ENCODE measurements at places on chromosomes 7 and 10.
A peak's percentile ranks its signal among the peaks of the same experiment; 100 is the strongest.

DNA sequence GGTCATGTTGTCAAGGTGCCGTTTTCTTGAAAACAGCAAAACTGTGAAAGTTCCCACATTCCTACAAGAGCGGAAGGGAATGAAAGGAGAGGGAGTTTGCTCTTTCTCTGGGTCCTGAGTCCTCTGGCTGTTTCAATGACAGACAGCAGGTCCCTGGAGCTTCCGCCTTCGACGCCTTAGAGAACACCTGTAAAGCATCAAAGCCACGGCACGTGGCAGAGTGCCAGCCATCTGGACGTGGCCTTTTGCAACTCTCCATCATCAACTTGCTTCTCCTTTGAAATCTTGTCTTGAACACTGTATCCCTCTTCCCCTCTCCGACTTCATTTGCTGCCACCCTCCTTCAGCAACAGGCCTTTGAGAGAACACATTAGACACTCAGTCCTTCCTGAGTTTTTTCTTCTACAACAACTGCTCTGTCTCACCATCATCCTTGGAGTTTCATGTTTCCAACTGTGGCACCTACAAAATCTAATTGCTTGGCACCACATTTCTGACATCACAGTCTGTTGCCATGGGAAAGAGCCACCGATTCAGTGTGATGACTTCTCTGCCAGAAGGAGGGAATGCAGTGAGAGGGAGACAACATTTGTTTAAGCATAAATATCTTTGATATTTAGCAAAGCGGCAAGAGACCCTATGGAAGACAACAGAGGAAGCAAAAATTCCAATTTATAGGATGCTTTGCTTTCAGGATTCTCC, 204.9 kb upstream of the PTER start:
- DNase-seq: no peak

DNA sequence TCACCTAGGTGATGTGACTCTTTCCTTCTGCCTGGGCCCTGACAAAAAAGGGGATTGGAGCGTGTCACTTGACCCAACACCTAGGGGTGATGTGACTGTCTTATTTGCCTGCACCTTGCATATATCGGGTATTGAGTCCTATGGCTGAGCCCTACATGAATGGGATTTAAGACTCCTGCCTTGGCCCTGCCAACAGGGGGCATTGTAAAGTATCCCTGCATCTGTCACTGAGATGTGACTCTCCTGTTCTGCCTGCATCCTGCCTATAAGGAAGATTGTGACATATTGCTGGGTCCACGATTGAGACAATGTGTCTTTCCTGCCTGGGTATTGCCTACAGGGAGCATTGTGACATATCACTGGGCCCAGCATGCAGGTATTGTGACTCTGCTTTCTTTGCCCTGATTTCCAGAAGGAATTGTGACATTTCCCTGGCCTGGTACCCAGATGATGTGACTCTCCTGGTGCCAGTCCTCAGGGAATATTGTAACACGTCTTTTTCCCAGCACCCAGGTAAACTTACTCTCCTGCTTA, 14.2 kb upstream of the ZNF107 start:
- no peak for DNase-seq

- no peak for DNase-seq
Observed at GRCh38 chr7:73682745-73683055, 553 bp downstream of the DNAJC30 start.

DNA sequence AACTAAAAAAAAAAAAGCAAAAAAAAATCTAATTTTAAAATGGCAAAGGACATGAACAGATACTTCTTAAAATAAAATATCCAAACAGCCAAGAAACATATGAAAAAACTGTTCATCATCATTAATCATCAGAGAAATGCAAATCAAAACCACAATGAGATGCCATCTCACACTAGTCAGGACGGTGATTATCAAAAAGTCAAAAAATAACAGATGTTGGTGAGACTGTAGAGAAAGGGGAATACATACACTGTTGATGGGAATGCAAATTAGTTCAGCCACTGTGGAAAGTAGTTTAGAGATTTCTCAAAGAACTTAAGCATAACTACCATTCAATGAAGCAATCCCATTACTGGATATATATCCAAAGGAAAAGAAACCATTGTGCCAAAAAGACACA, 30.2 kb downstream of the COBL start:
- DNase-seq: no peak

GRCh38 chr10:48901319-48901718, 38.3 kb downstream of the LRRC18 start:
- DNase-seq: no peak

- no peak for DNase-seq
Observed at GRCh38 chr10:87761892-87762291, 56.1 kb downstream of the ATAD1 start.

DNA sequence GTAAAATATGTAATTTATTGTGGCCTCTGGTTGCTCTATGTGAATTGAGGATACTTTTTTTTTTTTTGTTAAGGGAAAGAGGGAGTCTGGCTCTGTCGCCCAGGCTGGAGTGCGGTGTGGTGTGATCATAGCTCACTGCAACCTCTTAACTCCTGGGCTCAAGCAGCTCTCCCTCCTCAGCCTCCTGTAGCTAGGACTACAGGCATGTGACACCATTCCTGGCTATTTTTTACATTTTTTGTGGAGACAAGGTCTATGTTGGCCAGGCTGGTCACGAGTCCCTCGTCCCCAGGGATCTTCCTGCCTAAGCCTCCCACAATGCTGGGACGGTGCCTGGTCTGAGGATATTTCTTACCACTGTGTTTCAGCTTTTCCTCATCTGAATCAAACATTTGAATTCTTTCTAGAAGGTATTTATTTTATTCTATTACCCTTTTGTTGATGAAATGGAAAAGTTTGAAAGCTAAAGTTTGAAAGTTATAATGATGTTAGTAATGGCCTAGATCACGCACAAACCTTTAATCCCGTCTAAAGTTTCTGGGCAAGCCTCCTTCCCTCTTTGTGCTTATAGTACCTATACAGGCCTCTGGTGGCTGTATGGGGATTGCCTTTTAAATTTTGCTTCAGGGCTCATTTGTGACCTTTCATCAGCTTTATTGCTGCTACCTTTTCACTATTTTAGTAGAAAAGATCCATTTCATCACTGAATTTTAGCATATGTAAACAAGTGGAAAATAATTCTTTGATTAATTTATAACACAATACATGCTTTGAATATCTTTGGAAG, 2.0 kb downstream of the IFRD1 start:
- DNase-seq: no peak

DNA sequence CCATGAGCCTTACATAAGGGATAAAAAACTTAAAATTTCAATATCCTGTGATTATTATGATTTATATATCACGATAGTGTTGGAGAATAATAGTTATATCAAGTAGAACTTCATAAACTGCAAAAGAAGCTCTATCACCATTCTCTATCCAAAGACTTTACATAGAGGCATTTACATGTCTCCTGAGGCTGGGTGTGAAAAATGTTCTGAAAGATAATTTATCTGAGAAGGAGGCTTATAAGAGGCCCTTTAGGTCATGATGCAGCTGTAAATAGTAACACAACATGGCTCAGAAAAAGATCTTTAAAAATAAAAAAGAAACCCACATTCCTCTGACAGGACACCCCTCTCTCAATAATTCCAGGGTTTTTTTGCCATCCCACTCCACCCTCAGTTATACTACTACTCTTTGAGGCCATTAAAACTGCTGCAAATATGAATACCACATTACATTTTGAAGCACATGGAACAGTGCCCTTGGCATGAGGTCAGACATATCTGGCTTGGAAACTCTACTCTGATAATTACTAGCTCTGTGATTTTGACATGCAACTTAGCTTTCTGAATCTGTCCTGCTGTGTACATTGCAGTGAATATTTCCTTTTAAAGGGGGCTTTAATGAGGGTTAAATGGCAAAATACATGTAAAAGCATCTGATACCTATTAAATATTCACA, 55.5 kb downstream of the SLC16A12 start:
- no peak for DNase-seq

DNA sequence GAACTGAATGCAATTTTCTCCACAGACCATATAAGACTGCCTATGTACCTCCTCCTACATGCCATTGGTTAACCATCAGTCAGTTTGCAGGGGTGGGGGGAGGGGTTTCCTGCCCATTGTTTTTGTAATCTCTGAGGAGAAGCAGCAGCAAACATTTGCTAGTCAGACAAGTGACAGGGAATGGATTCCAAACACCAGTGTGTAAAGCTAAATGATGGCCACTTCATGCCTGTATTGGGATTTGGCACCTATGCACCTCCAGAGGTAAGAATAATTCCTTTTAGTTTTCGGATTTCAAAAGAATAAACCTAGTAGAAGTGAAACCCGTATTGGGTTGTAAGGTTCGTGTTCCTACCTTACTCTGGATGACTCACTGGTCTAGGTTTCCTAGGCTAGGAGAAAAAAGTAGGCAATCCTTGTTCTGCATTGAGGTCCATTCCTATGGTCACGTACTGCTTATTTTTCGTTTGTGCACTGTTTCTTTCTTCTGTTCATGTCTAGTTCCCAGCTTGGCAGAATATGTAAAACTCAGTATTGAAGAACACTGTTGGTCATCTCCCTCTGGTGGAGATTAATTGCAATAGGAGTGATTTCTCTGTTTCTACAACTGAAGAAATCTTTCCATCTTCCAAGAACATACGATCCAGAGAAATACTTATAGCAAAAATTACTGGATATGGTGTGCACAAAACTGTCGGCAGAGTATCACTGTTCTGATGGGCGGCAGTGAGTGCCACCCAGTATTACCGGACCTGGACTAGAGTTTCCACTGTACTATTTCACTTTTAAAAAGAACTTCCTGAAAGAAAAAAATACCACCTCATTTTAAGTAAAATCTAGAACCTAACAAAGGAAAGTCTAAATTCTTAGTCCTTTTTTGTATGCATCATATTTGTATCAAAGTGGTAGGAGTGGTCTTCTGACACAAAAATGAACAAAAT, at the start of gene AKR1C3:
Gene AKR1C3 (plus strand): TSS at position 150 of the 941 bp plus-strand sequence. CDS start 31 bp downstream, at position 181.
- no peak for DNase-seq

DNA sequence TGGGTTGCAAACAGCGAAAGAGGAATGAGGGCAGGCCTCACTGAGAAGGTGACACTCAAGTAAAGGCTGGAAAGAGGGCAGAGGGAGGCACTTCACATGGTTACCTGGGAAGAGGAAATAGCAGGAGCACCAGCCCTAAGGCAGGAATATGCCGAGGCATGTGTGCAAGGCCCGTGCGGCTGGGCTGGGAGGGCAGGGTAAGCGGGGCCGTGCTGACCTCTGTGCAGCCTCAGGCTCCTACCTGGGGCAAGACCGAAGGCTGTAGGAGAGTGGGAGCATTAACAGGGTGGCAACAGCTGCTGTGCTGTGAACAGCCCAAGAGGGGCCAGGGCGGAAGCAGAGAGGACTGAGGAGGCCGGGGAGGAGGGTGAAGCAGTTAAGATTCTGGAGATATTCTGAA, 24.0 kb upstream of the SH3PXD2A start:
- no peak for DNase-seq

DNA sequence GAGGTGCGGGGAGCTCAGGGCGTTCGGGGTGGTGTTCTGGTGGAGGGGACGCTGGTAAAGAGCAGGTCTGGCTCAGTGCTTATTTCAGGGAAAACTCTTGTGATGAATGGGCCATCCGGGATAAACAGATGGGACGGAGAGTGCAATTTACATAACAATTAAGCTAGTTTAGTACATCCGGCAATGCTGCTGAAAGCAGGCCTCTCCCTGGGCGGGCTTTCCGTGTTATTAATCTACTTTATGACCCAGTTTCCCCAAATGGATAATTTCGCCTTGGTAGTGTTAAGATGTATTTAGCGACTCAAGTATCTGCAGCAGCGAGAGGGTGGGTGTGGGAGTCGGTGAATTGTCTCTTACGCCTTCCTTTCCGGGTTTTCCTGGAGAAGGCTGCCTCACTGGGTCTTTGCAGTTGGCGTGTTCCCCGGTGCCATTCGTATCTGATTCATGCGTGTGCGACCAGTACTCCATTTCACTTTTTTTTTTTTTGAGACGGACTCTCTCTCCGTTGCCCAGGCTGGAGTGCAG, 25.2 kb downstream of the FOXK1 start:
- DNase-seq: no peak

DNA sequence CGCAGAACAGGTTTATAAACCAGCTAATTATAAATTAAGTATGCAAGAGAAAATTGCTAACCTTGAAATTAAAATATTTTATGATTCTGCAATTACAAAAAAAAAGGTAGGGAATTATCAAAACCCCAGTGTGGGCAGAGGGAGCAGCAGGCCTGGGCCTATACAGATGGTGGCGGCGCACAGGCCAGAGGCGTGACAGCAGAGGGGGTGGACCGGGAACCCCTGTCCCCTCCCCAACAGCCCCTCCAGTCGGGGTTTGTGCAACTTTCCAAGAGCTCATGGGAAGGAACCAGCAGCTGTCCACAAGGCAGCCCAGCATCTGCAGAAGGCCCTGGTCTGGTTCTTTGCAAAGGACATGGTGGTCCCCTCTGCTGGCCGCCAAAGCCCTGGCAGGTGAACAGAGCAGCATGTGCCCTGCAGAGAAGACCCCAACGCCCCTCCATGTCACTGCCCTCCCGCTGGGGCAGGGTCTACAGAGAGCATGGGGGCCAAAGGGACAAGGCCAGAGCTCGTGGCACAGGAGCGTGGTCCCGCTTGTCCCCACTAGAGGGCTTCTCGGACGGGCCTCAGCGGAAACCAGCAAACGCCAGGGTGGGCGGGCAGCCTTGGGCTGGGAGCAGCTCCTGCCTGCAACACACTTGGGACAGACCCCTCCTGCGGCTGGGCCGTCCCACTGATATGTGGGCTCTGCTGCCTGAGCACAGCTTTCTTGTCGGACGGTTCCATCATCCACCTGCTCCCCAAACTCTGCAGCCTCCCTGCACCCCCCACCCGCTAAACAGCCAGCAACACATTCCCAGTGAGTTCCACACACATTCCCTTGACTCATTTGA, 75.1 kb downstream of the EBF3 start:
- DNase-seq: peak; percentile 16

GRCh38 chr7:32248522-32248921, 178.3 kb upstream of the PDE1C start:
- no peak for DNase-seq

GRCh38 chr7:46576950-46577349, 655.9 kb upstream of the IGFBP3 start:
- DNase-seq: no peak

DNA sequence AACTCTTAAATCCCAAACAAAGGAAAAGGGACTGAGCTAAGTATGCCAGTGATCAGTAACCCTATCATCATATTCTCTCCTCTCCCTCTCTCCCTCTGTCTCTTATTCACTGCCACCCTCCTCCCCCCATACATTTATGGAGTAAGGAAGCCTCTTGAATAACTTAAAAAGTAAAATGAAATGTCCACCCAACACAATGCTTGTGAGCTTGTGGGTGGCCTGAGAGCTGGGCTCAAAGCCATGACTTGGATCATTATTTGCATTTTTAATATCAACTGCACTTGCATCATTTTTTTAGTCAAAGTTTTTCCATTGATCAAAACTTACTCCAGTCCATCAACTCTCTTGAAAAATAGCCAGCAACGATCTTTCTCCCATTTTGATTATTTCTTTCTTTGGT, 46.8 kb downstream of the FAM107B start:
- no peak for DNase-seq

DNA sequence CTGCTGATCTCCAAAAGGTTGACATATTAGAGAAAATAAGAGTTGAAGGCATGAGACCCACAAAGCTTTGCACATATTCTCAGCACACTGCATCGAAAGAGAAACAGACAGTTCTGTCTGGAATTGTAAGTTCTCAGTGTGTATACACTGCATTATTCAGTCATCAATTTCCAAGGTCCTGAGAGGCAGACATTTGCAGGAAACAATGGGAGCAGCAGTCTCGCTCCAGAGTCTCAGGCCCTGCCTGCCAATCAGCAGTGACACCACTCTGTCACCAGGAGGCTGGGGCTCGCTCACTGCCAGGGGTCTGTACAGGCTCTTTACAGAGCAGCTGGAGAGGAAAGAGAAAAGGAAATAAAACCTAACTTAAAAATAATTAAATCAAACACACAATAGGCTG, 36.3 kb downstream of the JAZF1 start:
- DNase-seq: no peak
